Mucosa of descending colon (tissue), 3 donors: ENCODE measurements at places on chromosomes 2 and 18.
A peak's percentile ranks its signal among the peaks of the same experiment; 100 is the strongest.

DNA sequence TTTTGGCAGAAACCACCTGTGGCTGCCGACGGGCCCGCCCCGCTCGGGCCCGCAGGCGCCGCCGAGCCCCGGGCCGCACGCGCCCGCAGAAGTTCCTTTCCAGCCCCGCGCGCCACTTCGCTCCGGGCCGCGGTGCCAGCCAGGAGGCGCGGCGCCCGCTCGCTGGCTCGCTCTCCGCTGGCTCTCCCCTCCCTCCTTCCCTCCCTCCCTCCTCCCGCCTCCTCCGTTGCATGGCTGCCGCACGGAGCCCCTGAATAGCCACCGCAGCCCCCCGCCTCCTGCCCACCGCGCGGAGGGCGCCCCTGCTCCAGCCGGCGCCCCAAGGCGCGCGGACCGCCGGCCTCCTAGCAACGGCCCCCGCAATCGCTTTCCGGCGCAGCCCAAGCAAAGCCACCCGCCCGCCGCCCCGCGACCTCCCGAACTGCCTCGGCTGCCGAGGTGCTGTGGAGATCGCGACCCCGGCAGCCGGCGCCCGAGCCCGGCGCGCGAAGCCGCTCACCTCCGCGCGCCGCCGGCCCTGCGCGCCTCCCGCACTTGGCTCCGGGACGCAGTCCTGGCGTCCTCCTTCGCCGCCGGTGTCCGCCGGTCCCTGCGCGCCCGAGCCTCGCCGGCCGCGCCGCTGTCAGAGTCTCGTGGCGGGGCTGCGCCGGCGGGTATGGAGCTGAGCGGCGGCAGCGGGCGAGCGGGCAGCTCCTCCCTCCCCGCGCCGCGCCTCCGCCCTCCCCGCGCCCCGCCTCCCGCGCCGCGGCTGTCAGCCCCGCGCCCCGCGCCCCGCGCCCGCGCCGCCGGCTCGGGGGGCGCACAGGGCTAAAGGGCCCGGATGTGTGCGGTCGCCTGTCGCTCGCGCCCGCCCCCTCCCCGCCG, at the start of gene ZBTB7C:
Gene ZBTB7C (minus strand): TSS at position 657 of the 864 bp plus-strand sequence.
- DNase-seq = peak; percentile 24

DNA sequence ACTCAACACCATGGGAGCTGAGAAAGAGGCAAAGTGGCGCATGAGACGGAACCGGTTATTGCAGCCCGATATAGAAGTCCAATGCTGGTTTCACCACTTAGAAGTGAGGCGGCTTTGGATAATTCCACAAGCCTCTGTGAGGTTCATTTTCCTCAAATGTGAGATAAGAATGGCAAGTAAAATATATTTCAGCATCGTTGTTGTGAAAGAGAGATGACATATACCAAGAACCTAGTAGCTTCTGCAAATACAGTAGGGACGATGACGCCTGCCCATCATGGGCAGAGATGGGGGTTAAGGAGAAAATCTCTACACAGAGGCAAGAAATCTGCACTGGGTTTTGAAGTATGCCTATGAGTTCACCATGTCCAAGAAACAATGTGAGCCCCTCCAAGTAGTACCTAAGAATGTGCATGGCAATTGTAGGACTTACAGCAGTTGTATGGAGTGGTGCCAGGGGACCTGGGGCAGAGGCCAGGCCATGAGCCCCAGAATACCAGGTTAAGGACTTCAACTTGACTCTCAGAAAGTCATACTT, 352.0 kb downstream of the RNF144A start:
- no peak for DNase-seq

GRCh38 chr2:51065276-51065675, 33.3 kb upstream of the NRXN1 start:
- DNase-seq = no peak

- no peak for DNase-seq
Observed at GRCh38 chr2:73386894-73387636, 1.4 kb downstream of the ALMS1 start.

GRCh38 chr18:62366992-62367391, 41.9 kb downstream of the TNFRSF11A start:
- DNase-seq = no peak

- no peak for DNase-seq
Observed at GRCh38 chr2:174717273-174717672, 47.0 kb downstream of the CHRNA1 start.

- DNase-seq = no peak
Observed at GRCh38 chr2:13666582-13667414, 950.1 kb downstream of the TRIB2 start.

DNA sequence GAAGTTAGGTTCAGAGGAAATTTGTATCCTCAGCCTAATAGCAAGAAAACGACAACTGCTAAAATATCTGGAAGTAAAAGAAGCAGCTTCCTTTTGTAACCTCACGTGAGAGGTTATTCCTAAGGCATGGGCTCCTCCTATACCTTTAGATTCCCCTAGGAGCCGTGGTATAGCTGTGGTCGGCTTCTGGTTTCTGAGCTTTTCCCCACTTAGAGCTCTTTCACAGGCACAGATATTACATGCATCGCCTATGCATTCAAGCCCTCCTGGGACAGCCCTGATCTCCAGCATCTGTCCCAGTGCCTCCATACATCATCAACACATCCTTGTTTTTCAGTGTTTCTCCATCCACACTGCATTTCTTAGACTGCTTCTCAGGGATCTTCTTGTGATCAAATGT, 289.0 kb downstream of the ALPK2 start:
- DNase-seq = no peak

GRCh38 chr2:68877079-68877772, 6.0 kb upstream of the BMP10 start:
- no peak for DNase-seq

GRCh38 chr2:96315005-96315399, 9.7 kb upstream of the SNRNP200 start:
- DNase-seq = no peak

GRCh38 chr2:32495139-32495538, 132.7 kb upstream of the TTC27 start:
- DNase-seq = no peak

DNA sequence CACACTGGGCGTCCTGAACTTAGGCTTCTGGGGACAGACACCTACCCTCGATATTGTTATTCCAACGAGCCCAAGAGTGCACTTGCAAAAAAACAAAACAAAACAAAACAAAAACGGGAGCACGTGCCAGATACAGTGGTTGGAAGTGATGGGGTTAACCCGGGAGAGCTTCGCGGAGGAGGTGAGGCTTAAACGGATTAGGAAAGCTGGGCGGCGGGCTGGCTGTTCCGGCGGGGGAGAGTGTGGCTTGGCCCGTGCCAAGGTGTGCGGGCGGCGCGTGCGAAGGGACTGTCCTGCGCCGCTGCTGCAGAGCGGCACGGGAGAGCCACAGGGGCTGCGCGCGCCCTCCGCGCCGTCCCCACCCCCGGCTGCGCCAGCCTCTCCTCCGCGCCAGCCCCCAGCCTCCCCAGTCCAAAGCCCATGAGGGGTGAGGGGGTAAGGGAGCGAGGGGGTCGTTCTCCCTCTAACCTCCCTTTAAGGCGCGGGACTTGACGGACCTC, 1.5 kb upstream of the SLC30A3 start:
- no peak for DNase-seq

DNA sequence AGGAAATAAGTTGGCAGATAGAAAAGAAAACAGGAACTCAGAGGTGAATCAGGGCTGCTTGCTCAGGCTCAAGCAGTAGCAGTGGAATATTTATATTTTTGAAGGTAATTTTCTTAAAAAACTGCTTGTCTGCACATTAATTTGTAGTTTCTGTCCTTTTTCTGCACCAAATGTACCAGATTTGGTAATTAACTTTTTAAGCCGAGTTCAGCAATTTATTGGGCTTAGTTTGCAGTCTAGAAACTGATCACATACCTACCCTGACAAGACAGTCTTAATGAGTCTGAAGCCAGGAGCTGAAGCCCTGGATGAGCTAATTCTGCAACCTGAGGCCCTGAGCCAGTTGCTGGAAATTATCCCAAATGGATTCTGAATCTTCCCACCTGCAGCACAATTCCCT, 647.0 kb downstream of the TDRD15 start:
- DNase-seq = no peak

GRCh38 chr2:18219676-18220075, 340.8 kb downstream of the RDH14 start:
- DNase-seq = no peak

GRCh38 chr2:28452534-28453081, 43.3 kb upstream of the PLB1 start:
- peak; percentile 91 for DNase-seq

GRCh38 chr2:20578895-20579825, 71.7 kb downstream of the HS1BP3 start:
- DNase-seq = peak; percentile 47

GRCh38 chr2:23107327-23107941, 277.5 kb upstream of the KLHL29 start:
- DNase-seq = no peak

DNA sequence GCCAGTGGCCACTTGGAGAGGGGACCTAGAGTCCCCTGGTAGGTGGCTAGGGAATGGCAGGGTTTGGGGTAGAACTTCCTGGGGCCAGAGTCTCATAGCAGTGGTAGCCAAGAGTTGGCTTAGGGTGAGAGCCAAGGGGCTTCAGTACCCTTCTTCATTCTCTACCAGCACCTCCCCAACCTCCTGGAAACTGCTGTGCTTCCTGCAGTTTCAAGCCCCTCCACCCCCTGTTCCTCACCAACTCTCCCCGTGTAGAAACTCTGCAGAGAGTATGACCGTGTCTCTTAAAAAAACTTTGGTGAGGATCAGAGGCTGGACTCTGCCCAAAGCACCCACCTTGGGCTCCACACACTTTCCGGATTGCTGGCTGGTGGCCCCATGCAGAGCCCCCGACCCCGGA, 159.6 kb downstream of the MSH2 start:
- no peak for DNase-seq

DNA sequence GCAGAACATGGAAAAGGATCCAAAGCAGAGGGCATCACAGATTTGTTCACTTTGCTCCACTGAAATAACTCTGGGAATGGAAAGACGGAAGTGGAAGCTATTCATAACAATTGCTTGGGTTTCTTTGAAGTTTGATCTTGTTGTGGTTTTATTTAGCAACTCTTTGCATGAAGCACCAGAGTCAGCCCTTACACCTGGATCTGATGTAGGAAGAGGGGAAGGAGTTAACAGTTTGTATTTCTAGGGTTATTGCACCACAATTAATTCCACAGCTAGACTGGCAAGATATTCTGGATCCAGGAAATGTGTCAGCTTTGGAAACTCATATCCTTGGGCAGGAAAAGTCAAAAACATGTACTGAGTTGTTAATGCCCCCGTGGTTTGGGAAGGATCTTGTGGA, 1143.4 kb downstream of the CNTNAP5 start:
- DNase-seq = no peak

DNA sequence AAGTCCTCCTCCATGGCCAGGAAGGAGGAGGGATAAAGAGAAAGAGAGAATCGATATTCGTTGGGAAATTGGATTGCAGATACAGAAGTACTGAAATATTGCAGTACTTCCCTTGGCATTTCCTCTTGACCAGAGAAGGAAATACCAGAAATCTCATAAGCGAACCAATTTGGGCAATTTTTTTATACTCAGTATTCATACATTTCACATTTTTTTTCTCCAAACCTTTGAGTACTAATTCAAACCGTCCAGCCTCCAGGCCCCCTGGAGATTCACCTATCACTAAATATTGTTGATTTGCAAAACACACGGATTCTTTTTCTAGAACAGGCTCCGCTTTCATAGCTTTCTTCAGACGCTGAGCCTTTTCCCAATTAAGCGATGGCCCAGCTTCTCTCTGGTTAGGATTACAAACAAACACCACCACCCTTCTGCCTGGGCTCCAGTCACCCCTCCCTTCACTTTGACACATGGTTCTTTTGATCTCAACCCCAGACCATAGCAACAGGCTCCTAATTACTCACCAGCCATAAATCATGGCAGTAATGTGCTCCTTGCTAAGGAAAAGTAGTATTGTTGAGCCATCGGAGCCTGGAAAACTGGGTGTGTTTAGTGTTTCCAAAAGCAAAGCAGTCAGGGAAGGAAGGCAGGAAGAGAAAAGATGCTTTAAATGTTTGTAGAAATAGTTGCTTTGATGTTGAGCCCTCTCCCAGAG, 138.4 kb upstream of the CCDC68 start:
- no peak for DNase-seq

- DNase-seq = no peak
Observed at GRCh38 chr18:64275593-64276300, 126.9 kb upstream of the LINC00305 start.

DNA sequence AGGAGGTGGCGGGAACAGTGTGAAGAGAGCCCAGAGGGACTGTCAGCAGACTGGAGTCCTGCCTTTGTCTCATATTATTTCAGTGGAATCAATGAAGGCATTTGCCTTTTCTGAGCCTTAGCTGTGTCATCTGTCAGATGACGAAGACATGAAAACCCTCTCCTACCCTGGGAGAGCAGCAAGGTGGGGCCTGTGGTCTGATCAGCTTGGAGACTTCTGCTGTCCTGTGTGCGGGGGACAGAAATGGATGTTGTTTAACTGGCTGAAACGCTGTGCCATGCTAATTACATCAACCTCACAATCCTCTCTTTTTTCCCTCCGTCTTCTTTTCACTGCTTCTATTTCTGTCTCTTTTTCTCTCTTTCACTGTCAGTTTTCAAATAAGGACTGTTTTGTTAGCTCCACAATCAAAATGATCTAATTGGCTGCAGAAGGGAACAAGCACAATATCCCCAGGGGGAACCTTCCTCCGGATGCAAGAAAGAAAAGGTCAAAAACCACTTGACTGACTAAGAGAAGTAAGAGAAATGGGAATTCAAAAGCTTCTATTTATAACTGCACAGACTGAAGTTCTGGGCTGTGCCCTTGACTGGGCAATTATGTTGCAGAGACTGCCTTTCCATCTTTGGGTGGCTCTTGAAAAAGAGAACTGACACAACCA, 340.1 kb downstream of the CLIP4 start:
- DNase-seq = no peak

DNA sequence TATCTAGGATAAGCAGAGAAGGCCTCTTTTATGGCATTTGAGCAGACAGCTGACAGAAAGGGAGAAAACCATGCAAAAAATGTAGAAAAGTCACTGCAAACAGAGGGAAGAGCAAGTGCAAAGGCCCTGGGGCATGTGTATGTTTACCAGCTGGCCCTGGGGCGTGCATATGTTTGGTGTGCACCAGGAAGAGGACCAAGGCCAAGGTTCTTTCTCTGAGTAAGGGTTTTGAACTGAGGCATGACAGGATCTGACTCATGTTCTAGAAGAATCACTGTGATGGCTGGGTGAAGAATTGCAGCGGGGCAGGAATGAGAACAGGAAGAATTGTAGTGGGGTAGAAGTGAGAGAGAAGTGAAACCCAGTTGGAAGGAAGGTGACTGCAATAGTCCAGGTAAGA, 69.6 kb downstream of the STEAP3 start:
- DNase-seq = no peak

DNA sequence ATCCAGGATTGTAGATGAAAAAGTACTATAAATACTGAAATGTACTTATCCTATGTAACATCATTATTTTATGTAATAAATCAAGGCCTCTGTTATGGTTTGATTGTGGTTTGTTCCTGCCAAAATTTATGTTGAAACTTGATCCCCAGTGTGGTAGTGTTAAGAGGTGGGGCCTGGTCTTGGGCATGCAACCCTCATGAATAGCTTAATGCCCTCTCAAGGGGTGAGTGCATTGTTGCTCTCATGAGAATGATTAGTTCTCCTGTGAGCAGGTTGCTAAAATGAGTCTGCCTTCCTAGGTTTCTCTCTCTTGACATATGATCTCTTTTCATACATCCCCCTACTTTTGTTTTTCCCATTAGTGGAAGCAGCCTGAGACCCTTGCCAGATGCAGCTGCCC, 915.4 kb downstream of the TSN start:
- DNase-seq = no peak
